ENCODE measurements at places on chromosomes 4 and X. TPM values are rescaled to one million over a fixed set of nuclear protein-coding genes. Genes with fewer than 3 reads are reported as not detected.

CD99L2 gene
- 84.1 TPM for total RNA-seq

IL1RAPL1 gene
- 9.0 TPM for total RNA-seq

AFAP1 gene
- 65.6 TPM for total RNA-seq

TRO gene
- total RNA-seq = 30.3 TPM

VCX3A gene
- total RNA-seq = not detected

MXD4 gene
- 49.2 TPM for total RNA-seq

ARMCX1 gene
- total RNA-seq = 32.0 TPM

SMIM10 gene
- total RNA-seq = 1.8 TPM

IL2RG gene
- not detected for total RNA-seq

RHOXF2B gene
- not detected for total RNA-seq

WDR19 gene
- 23.5 TPM for total RNA-seq

PRSS12 gene
- 120 TPM for total RNA-seq

TCEAL1 gene
- total RNA-seq = 18.1 TPM

PRDM5 gene
- 12.2 TPM for total RNA-seq

FAM53A gene
- total RNA-seq = 1.4 TPM

PLP1 gene
- total RNA-seq = not detected

NPY1R gene
- under 0.01 TPM for total RNA-seq

PAGE2 gene
- total RNA-seq = not detected

RFC1 gene
- 41.6 TPM for total RNA-seq

IBSP gene
- not detected for total RNA-seq

CCNA2 gene
- 27.6 TPM for total RNA-seq

Data from smooth muscle cell of the umbilical artery (primary cell).